NCI-H1048 (cell line): ENCODE measurements at places on chromosomes 7 and 10.

DNA sequence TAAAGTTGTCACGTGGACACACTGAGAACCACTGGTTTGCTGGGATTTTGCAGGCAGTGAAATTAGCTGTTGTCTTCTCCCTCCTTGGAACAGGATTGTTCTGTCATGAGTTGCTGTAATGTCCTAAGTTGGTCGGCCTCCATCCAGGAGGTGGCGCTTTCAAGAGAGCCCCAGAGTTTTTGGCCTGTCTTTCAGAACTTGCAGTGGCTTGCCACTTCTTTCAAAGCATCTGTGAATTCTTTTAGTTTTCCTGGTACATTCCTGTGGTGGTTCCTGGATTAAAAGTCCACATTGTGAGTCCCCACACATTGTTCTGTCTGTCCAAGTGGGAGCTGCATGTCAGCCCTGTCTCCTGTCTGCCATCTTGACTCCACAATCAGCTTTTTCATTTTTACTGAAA, 133.8 kb downstream of the PON1 start:
- no peak for DNase-seq

GRCh38 chr10:28738200-28738599, 60.9 kb downstream of the BAMBI start:
- no peak for DNase-seq

DNA sequence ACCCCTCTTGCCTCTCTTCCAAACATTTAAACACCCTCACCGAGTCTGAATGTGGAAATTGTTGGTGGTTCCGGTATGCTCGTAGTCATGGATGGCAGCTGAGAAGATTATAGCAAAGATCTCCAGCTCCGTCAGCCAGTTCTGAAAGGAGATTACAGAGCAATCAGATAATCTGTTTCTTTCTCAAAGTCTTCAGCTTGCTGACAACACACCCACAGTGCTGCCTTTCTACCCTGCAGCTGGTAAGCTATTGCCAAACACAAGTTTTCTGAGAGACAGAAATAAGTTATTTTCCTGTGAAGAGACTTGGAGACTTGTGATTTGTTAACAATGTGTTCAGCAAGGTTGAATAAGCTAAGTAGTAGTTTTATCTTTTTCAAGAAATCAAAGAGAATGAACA, 163.6 kb downstream of the PPP1R17 start:
- DNase-seq, result no peak

- DNase-seq, result no peak
These were observed 24.1 kb downstream of the PDLIM1 start for GRCh38 chr10:95266674-95267095.

DNA sequence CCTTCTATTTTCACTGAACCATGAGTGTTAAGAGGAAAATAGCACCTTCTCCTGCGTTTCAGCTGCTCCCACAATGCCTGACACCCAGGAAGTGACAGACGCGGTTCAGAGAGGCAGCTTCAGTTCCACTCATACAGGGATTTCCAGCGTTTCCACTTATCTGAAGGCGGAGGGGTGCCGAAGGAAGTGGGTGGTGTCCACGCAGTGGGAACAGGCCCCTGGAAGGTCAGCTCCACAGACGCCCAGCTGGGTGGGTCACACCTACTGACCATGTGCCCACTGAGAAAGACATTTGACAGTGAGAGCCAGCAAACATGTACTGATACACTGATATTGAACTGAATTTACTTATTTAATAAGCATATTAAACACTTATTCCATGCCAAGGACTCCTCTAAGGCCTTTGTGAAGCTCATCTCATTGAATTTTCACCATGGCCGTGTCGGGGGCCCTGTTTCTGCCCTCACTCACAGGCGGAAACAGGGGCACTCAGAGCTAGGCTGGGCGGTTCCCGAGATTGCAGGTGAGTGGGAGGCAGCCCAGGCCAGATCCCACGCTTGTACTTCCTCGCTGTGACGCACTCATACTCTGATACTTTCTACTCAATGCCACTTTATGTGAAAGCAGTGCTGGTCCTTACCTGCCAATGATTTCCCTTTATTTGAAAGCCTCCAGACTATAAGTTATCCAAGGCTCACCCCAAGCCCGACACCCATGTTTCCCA, 96.8 kb downstream of the TCERG1L start:
- no peak for DNase-seq

GRCh38 chr10:106559442-106559841, 605.1 kb downstream of the SORCS1 start:
- DNase-seq, result no peak

GRCh38 chr10:93915598-93915997, 21.8 kb downstream of the SLC35G1 start:
- DNase-seq, result no peak

GRCh38 chr7:91427051-91427450, 162.8 kb downstream of the FZD1 start:
- DNase-seq, result no peak
